ENCODE measurements at places on chromosomes 5 and 9.

DNA sequence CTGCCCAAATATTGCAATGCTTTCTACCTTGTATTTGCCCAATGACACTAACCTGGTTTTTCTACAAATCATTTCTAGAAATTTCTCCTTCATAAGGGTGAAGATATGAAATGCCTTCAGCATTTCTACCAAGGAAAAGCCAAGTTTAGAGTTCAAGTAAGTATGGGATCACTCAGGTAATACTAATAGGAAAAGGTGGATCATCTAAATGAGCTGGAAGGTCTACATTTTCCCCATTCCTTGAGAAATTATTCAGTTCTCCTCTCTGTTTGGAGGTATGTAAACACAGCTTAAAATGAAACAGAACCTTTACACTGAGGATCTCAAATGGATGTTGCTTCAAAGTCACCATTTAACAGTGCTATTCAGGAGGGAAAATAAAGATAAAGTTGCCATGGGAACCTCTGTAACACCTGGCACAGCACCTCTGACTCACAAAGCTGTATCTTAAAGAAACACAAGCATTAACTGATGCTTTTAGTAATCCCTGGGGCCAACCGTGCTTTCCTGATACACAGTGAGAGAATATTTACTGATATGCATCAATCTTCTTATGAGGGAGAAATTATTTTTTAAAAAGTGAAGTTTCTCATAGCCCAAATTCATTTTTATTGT, 161.3 kb downstream of the DRD1 start:
- DNase-seq = no peak

DNA sequence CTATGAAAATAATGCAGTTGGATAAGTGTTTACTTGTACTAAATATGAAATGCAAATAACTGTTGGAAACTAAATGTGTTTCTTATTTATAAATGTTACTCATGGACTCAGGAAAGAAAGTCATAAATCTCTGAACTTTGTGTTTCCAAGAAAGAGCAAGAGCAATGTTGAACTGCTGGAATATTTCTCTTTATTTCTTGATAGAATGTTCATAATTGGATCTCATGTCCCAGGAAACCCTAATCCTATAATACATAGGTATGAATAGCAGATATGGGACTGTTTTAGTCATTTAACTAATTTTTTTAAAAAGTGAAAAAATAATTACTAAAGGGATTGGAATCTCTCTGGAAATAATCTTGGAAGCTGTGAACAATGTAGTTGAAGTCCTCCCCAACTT, 245.0 kb upstream of the ACTBL2 start:
- DNase-seq = no peak

- no peak for DNase-seq
Measured at GRCh38 chr9:89608641-89609335, 4.0 kb downstream of the GADD45G start.

DNA sequence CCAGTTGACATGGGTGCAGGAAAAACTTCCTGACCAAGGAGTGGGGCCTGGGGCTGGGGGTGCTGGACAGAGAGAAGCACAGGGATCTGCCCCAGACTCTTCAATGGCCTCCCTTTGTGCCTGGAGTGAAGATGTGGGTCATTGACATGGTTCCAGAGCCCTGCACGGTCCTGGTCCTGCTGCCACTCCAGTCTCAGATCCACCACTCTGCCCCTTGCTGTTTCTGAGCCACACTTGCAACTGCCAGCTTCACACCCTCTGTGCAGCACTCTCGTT, 10.1 kb downstream of the PIP5K1B start:
- DNase-seq = no peak

DNA sequence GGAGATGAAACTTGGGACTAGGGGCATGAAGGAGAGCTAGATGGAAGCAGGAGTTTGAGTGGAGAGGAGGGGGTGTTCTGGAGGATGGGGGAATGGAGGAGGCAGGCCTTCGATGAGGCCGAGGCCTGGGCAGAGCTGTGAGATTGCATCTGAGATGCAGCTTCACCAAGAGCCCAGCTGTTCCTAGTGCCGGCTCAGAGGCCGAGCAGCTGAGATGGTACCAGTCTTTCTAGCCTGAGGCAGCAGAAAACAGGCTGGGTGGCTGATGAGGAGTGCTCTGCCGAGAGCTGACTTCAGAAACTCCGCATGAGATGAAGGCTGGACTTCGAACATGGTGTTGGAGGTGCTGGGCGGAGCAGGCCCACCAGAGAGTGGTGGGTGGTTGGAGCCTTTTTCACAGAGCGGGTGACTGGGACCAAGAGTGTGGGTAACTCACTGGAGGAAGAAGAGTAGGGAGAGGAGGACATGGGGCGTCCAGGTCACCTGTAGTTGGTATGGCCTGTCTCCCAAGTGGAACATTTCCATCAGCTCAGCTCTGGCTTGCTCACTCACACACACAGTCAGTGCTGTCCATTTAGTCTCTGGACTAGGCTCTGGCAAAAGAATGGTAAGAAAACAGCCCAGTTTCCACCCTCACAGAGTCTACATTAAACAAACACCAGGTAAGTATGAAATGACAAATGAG, 54.7 kb downstream of the TMOD1 start:
- DNase-seq = no peak

- no peak for DNase-seq
Measured at GRCh38 chr5:159519365-159519764, 189.1 kb upstream of the IL12B start.

DNA sequence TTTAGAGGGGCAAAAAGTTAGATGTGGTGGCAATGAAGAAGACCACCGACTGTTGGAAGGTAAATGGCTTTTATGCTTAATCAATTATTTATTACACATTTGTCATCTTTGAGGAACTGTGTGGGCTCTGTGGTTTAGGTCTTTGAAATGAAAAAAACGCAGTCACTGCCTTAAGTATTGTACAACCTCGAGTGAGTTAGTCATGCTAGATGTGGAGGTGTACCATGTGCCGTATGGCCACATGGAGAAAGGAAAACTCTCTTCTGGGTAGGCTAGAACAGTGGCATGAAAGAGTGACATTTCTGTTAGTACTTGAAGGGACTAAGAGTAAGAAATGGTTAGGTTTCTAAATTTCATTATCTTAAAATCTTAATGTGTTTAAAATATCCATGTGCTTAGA, 166.1 kb downstream of the HACD4 start:
- DNase-seq = no peak

DNA sequence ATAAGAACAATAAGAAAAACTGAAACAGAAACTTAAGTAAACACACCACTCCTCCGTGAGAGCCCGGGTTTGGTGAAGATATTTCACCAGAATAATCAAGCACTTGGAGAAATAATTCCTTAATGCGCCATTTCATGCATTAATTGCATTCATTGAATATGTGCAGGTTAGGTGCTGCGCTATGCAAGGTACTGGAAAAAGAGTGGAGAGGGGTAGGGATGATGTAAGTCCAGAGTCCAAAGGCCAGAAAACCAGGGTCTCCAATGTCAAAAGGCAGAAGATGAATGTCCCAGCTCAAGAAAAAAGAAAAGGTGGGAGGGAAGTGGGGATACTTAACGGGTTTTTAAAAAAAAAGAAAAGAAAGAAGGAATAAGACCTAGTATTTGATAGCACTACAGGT, 669 bp upstream of the ZFP37 start:
- DNase-seq = no peak

- DNase-seq = peak; percentile 62
Measured at GRCh38 chr9:124513376-124513994, 6.3 kb upstream of the NR5A1 start.

DNA sequence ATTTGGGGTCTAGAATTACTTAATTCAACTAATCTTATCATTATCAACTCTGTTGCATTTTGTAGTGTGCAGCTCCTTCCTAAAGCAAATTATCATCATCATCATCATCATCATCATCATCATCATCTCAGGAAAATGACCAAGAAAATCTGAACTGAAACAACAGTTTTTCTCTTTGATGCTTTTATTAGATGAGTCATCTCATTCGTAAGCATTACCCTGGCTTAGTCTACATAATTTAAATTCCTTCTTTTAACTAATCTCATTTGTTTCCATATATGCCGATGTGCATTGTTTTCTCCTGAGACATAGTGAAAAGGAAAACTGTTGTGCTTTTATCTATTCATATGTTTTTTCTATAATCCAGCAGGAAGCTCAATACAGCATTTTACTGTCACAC, 173.0 kb upstream of the PDE4D start:
- DNase-seq = no peak

GRCh38 chr9:89887286-89887685, 282.5 kb downstream of the GADD45G start:
- no peak for DNase-seq

DNA sequence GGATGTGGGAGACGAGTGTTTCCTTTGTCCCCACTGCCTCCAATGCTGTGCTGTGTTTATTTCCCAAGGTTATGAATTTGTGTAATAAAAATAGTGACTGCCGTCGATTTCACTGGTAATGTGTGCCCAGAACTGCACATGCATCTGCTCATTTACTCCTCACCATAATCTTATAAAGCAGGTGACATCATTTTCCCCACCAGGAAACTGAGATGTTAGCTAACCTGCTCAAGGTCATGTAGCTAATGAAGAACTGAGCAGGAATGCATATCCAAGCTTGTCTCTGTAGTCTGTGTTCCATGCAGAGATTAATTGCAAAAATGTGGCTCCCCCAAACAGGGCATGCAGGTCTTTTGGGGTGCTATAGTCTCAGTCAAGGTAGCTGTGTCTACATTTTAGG, 224.4 kb downstream of the TENT4A start:
- DNase-seq = no peak

- DNase-seq = no peak
Measured at GRCh38 chr5:149429839-149430721, 51.0 kb upstream of the IL17B start.

GRCh38 chr9:2157277-2158110, 142.3 kb downstream of the SMARCA2 start:
- peak; percentile 65 for DNase-seq

DNA sequence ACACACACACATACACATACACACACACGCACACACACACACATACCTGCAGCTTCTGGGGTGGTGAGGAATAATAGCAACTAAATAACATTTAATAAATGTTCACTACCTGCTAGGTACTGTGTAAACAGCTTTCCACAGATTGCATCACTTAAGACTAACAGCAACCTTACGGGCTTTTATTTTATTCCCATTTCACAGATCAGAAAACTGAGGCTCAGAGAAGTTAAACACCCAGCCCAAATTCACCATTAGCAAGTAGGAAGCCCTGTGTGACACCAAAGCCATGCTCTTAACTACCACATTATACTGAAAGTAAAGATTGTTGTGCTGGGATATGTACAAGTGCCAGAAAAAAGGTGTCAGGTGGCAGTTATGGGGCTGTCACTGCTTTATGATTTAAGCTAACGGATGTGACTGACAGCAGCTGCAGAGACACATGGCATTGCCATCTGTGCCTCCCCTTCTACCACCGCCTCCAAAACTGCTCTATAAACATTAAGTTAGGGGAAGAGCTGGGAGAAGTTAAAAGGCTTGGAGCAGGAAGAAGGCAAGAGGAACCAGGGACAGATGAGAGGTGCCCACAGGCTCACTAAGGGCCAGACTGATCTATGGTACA, 13.6 kb downstream of the MTMR12 start:
- no peak for DNase-seq

GRCh38 chr5:132607095-132607494, 50.3 kb downstream of the RAD50 start:
- no peak for DNase-seq

GRCh38 chr9:133253268-133253667, 21.7 kb downstream of the ABO start:
- no peak for DNase-seq

DNA sequence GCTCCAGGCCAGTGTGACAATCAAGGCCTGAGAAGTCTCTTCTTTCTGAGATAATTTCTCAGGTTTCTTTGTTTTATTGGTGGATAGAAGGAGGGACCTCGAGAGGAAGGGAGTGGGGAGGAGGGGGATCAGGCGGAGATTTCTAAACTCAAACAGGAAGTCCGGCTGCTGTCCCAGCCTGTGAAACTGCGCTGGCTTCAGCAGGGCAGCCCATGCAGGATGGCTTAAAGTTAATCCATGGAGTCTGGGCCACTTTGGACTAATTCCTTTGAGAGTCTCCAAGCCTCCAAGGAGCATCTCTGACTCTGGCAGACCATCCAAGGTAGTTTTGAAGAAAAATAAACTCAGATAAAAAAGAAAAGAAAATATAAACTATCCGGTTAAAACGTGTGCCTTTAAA, 378.5 kb downstream of the MLLT3 start:
- no peak for DNase-seq

- DNase-seq = no peak
Measured at GRCh38 chr5:171954721-171955120, 51.7 kb downstream of the FBXW11 start.

DNA sequence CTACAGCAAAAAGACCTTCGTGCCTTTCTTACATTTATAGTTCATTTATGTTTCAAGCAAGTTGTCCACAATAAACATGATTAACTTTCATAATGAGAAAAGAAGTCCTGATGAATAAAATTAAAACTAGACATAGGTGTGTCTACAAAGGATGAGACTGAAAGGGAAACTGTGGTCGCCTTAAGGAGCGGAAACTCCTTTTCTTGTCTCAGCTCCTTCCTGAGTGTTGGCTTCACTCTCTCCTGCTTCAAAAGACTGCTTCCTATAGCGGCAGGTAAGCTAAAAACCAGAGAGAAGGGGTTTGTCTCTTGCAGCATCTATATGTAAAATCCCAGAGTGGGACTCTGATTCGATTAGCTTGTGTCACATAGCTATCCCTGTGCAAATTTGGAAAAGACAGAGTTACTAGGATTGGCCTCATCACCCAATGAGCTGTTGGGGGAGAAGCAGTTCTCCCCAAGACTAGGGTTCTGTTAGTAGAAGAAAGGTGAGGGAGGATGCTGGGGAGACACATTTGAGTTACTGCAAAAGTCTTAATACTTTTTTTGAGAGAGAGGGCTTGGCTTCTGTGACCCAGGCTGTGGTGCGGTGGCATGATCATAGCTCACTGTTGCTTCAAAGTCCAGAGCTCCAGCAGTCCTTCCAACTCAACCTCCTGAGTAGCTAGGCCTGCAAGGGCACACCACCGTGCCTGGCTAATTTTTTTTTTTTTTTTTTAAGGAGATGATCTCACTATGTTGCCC, 16.8 kb upstream of the CTSL start:
- no peak for DNase-seq

- DNase-seq = no peak
Measured at GRCh38 chr5:57315941-57316340, 142.1 kb downstream of the GPBP1 start.

- DNase-seq = no peak
Measured at GRCh38 chr5:179680014-179680779, 637 bp downstream of the CBY3 start.

DNA sequence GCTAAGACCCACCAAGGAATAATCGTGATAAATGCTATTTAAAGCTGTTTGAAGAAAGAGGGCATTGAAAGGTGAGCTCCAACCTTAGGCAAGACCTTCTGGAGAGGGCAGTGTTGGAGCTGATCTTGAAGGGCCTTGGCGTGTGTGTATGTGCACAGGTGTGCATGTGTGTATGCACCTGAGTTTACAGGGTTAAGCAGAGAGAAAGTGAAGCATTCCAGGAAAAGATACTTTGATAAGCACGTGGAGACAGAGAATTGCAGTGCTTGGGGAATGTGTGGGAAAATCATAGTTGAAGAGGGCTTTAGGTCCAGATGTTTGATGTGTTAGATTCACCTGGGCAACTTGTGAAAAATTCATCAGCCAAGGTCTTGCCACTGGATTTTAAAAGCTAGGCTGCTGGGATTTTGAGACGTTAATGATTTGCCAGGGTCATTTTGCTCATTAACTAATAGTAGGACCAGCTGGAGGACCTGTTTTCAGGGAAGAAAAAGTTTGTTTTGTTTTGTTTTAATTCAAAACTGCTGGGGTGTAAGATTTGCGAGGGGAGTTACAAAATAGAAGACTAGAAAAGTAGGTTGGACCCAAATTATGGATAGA, 78.3 kb upstream of the ANKRD55 start:
- no peak for DNase-seq
